Right ventricle myocardium superior (tissue), 1 donor: ENCODE measurements at places on chromosomes 7 and 10.

GRCh38 chr7:158414486-158414961 lies 173.1 kb downstream of the PTPRN2 start:
- DNase-seq, result no peak

- no peak for DNase-seq
Observed at GRCh38 chr10:124566222-124566888, 104.7 kb downstream of the LHPP start.

DNA sequence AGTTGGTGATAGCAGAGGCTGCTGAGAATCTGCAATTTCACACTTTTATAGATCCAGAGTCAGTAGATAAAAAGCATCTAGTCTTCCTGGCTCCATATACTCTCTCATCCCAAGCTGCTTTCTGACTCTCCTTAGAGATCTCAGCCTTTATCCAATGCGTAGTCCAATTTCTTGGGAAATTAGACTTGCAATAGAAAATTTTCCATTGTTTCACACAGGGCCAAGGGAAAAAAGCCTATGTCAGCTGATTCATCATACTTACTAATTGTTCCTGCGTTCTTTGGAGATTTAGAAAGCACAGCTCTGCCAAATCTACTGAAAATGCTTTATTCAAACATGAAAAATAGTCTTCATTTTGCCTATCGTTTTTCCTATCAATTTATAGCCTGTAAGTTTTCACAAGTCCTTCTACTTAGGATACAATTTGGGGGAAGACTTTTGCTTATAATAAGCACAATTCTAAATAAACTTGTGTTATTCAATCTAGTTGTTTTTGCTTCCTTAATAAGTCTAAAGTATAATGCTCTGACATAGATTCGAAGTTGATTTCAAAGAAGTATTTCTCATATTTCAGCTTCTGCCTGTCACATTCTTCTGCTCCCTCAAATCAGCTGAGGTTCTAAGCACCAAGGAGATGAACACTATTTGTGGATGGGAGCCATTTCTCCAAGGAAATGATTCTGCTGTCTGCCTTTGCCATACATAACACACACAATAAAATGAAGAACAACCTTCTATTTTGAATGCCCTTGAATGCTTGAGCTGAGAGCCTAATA lies 165.4 kb downstream of the ADAM12 start:
- DNase-seq, result no peak

DNA sequence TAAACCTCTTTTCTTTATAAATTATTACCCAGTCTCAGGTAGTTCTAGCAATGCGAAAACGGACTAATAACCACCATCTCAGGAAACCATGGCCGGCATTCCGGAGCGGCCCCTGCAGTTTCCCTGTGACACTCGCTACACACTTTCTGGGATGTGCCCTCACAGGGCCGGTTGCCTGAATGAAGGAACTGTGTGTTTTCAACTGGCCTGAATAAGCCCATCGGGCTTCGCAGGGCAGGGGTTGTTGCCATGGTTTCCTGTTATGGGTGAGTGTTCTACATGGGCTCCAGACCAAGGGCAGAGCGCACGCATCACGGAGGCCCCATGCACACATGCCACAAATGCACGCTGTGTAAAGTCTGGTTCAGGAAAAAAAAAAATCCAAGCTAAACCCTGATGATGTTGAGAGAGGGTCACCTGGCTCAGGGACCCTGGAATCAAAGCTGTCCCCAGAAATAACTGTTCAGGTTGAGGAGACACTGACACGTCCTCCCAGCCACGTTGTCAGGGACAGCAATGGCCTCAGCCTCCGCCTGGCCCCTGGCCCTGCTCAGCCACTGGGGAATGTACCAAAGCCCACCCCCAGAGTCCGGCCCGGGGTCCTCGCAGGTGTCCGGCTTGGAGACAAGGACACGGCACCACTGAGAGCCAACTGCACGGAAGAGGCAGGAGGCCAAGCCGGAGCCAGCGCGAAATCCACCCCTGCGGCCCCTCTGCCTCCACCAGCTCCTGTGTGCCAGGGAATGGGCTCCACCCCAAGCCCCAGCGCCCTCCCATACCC lies 47.9 kb downstream of the STK32C start:
- no peak for DNase-seq

DNA sequence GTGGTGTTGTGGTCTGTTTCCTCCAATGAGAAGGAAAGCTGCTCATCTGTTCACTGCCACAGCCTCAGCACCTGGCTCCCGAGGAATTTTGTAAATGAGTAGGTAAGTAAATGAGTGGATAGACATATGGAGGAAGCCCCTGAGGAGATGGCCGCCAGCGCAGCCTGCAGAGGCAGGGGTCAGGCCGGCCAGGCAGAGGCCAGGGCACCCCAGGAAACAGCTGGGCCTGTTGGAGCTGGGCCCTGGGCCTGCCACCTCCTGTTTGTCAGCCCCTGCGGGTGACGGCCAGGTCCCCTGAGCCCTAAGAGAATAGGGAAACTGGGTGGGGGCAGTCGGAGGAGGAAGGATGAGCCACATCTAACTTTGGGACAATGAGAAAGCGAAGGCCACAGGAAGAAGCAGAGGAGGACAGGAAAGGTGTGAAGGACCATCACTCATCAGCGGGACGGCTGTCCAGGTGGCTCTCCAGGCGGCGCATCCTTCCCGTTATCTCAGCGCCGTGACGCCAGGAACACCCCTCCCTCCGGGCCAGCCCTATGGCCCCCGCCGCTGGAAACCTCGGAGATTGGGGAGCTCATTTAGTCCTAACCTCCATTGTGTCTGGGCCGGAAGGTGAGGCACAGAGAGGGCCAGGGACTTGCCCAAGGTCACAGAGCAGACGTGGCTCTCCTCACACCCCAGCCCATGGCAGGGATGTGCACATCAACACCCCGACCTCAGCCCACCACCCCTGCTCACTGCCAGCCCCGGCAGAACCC lies 142.3 kb upstream of the UNC5B start:
- no peak for DNase-seq

GRCh38 chr7:44491229-44491628 lies 771 bp upstream of the NUDCD3 start:
- no peak for DNase-seq

DNA sequence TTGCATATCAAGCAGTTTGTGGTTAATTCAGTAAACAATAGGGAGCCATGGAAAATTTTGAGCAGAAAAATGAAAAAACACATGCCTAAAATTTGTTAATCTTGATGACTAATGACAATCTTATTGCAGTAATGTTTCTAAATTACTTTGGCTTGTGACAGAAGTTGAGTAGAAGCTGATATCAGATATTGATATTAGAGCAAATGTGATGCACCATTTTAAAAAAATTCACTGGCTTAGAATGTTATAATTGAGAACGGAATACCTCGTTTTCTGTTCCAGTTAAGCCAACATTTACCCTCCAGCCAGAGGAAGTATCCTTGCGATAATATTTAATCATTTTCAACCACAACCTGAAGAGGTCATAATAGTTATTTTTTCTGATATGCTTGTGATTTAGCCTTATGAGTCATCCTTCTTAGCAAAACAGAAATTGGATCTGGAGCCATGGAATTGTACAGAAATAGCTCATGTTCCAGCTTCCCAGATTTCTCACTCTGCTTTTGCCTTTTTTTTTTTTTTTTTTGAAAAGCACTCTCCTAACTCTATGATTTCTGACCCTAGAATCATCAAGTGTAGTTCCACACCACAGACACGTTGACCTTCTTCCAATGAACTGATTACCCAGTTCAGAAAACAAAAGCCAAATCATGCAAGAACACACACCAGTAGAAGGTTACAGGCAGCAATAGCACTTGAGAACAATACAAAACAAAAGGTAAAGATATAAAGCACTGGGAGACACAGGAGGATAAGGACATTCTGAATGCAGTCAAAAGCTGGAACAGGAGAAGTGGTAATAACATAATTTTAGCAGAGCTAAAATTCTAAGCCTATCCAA lies 96.8 kb upstream of the PHYHIPL start:
- no peak for DNase-seq

GRCh38 chr10:34956756-34957155 lies 133.4 kb downstream of the CUL2 start:
- DNase-seq, result no peak

GRCh38 chr7:12757443-12757842 lies 70.0 kb downstream of the ARL4A start:
- DNase-seq, result no peak

- DNase-seq, result no peak
Observed at GRCh38 chr7:46759711-46760480, 822.0 kb downstream of the TNS3 start.

DNA sequence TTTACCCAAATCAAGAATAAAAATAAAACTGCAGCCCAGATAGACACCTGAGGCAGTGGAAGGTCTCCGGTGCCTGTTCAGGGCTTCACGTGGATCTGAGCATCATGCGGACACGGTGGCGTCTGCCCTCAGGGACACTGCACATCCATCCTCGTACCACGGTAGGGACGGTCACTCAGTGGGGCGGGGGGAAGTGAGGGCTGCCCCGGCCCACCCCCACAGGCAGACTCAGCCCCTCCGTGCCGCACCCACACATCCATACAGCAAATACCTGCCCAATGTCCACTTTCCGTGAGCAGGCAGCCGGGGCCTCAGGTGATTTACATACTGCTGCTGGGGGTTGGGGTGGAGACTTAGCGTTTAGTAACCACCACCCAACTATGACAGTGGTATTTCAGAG lies 207.8 kb downstream of the DIP2C start:
- no peak for DNase-seq

DNA sequence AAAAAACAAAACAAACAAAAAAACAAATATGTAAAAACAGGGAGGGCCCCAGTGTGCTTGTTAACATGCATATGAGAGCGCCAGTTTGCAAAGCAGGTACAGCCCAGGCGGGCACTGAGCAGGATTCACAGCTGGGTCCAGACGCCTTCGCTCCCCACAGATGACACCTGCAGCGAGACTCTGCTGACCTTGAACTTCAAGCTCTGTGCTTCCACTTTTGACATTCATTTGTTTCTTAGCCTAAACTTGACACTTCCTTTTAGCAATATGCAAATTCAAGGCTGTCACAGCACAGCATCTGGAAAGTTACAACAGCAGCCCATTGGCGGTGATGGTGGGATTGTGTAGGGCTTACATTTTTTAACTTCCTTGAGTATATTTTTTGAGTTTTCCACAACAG lies 88.8 kb upstream of the TNS3 start:
- DNase-seq, result peak; percentile 38

- DNase-seq, result no peak
Observed at GRCh38 chr7:28581351-28581750, 169.0 kb downstream of the CREB5 start.

- DNase-seq, result peak; percentile 39
Observed at GRCh38 chr7:5629941-5630340, 151.5 kb downstream of the RNF216 start.

GRCh38 chr7:128210590-128211570 lies 30.2 kb upstream of the LEP start:
- DNase-seq, result no peak

DNA sequence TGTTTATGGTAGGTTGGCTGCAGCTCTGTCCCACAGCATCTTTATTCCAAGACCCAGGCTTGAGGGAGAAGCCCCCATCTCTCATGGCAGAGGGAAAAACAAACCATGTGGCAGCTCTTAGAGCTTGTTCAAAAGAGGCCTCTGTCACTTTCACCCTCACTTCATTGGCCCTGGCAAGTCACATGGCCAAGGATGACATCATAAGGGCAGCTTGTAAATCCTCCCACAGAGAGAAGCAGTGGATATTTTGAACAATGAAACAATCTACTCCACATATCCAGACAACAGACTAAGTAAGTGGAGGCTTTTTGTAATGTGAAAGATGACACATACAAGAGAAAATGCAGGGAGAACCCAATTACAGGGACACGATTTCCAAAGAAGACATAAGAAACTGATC lies 108.1 kb downstream of the GRID1 start:
- no peak for DNase-seq

DNA sequence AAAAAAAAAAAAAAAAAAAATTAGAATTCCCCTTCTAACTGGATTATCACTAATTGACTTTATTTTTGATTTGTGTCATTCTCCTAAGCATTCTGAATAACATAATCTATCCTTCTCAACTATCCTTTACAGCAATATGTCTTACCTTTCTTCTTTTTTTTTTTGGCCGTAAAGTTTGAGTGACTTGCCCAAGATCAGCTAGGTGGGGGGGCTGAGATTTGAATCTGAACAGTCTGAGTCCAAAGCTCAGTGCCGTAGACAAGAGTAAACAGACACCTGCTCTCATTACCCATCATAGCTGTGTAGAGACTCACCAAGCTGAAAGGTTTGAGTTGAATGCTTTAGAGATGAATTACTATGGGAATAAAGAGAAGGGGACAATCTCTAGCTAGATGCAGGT lies 192.1 kb downstream of the SORCS1 start:
- no peak for DNase-seq

DNA sequence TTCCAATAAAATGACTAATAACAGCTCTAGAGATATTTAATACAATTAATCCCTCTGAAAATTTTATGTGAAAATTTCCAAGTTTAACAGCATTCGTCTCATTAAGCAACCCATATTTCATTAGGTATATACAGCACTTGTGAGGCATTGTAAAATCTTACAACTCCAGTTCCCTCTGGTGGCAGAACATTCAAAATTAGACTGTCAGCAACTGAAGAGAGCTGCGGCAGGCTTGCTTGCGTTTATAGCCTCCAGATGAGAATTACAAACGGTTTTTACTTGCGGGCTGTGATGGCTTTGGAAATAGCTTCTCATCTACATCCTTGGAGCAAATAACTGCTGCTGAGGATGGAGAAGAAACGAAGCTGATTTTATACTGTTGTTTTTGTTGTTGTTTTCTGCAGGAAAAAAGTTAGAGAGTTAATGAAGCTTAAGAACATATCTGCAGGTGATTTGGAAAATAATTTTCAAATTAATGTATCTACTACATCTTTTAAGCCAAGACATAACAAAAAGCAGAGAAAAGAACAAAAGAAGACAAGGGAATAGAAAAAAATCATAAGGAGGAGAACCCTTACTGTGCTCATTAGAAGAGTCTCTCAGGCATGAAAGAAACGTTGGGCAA lies 171.3 kb downstream of the MAGI2 start:
- no peak for DNase-seq

DNA sequence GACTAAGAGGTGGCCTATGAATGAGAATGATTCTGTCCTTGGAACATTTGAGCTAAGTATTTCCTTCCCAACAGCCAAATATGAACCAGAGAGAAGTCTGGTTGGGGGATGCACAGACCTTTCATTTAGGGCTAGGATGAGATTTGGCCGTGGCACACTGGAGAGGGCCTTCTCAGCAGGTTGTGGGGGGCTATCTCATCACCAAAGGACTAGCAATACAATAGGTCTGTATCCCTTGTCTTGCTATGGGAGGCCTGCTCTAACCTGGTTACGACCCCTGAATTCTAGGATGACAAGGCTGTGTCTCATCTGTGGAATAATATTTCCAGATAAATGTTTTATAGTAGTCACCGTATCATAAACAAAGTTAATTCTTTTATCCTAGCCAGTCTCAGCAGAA lies 133.0 kb downstream of the CHRM2 start:
- no peak for DNase-seq

- DNase-seq, result no peak
Observed at GRCh38 chr10:133528845-133529575, 1.8 kb downstream of the CYP2E1 start.

- DNase-seq, result no peak
Observed at GRCh38 chr10:29343607-29344038, 54.8 kb downstream of the LYZL1 start.
